Sigmoid colon (tissue), 7 donors: ENCODE measurements at places on chromosomes 5 and 9. TPM values are rescaled to one million over a fixed set of nuclear protein-coding genes. Genes with fewer than 3 reads are reported as not detected.

Gene CCNJL
- 10.8 TPM for polyA plus RNA-seq

Gene BAAT
- not detected for polyA plus RNA-seq

Gene STPG3
- not detected for polyA plus RNA-seq

- H3K27ac ChIP-seq, result no peak overlapping the region
- DNase-seq, result no peak
- H3K27me3 ChIP-seq, result no peaks in the 10 kb centered on the region
- no peaks in the 10 kb centered on the region for H3K36me3 ChIP-seq
Observed at GRCh38 chr5:96687080-96687479, 24.9 kb downstream of the CAST start.

GRCh38 chr5:109753279-109753678 lies 63.6 kb downstream of the MAN2A1 start:
- H3K4me3 ChIP-seq, result no peak overlapping the region
- H3K27ac ChIP-seq, result no peak overlapping the region
- no peaks in the 10 kb centered on the region for H3K27me3 ChIP-seq
- no peak for DNase-seq

- H3K36me3 ChIP-seq, result no peaks in the 10 kb centered on the region
- no peak overlapping the region for H3K4me3 ChIP-seq
- no peak for DNase-seq
- H3K27me3 ChIP-seq, result no peaks in the 10 kb centered on the region
- H3K4me1 ChIP-seq, result peaks cover 18% of the 10 kb centered on the region
Observed at GRCh38 chr5:56520986-56521730, 288.0 kb upstream of the ANKRD55 start.
